Stimulated activated CD8-positive, alpha-beta memory T cell treated with anti-CD3 and anti-CD28 coated beads, Interleukin-15, amount 100 ng/mL, for 4 hours (primary cell): ENCODE measurements at places on chromosomes 2 and 18.

- no peak for DNase-seq
Observed at GRCh38 chr2:144041612-144042011, 478.3 kb downstream of the ZEB2 start.

GRCh38 chr2:176093145-176093897 lies 800 bp downstream of the HOXD13 start:
- no peak for DNase-seq

DNA sequence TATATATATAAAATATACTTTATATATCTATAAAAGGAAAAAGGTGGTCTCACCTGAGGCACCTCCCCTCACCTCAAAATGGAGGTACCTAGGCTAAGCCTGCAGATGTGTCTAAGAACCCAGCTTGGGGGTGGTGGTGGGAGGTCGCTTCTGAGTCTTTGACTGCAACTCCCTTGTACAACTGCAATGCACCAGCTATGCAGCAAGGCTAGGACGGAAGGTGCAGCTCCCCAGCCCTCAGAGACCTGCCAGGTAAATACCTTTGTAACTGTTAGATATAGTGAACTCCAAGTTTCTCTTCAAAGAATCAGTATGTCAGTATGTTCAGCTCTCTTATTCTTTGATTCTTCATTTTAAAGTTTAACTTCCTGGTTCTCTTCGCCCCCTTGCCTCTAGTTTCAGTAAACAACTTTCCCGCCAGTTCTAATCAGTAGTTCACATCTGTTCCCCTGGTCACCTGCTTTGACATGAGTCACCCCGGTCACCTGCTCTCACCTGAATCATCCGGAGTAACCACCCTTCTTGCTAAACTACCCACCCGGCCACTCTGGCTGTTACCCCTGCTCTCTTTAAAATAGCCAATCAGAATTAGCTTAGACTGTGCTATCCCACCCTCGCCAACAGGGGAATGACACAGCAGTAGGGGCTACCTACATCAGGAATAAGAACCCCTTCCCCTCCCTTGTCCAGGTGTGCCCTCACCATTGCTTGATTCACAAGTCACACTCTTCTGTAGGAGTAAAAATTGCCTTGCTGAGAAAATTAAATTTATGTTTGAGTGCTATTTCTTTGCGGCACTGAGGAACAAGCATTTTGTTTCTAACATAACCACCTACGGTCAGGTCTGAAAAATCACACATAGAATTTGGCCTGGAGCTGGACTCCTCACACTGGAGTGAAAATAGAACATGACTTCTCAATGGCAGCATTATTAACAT lies 24.7 kb upstream of the IMPA2 start:
- DNase-seq = no peak

- DNase-seq = no peak
Observed at GRCh38 chr2:190717764-190718651, 69.1 kb downstream of the NAB1 start.

DNA sequence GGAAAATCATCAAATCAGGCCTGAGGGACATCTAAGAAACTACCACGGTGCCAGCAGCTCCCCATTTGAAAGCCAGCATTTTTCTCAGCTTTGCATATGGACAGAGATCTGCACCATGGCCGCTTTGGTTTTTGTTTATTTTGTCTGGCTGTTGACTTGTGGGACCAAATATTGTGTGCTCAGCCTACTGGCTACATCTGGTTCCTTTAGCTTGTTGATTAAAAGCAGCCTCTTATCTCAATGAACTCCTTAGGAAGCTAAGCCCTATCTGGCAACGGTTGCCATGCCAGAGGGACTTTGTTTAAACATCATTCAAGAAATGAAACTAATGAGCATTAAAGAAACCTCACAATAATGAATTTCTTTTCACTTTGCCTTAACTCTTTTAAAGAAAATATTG lies 32.4 kb upstream of the CCDC150 start:
- no peak for DNase-seq

- DNase-seq = no peak
Observed at GRCh38 chr2:12597610-12598009, 119.1 kb upstream of the TRIB2 start.

DNA sequence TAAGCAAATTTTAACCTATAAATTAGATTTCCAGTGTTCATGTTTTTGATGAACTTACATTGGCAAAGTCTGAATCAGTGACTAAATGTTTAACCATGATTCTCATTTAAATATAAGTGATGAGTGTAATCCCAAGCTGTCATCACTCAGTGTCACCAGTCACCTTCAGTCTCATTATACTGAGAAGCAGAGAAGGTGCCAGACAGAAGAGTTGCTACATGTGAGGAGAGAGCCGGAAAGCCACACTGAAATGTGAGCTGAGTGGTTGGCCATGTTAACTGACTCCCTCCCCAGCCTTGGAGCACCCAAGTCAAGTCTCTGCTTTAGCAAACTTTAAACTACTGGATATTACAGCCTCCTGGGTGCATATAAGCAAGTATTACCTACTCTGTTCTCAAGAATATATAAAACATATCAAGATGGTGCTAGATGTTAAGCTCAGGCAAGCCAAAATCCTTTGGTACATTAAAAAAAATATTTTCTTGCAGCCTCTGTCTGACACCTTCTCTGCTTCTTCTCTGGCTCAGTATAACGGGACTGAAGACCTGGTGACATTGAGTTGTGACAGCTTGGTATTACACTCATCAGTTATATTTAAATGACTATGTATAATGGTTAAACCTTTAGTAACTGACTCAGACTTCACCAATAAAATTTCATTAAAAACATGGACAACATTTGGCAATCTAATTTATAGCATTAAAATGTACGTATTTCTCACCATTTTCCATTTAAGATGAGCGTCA lies 75.8 kb upstream of the MAP3K20 start:
- DNase-seq = no peak

- no peak for DNase-seq
Observed at GRCh38 chr2:29006092-29006979, 25.2 kb downstream of the TOGARAM2 start.

GRCh38 chr2:107728586-107728985 lies 98.1 kb upstream of the RGPD4 start:
- DNase-seq = no peak

GRCh38 chr18:56085551-56085950 lies 497.6 kb upstream of the TCF4 start:
- DNase-seq = no peak

- no peak for DNase-seq
Observed at GRCh38 chr2:175205523-175205922, 24.0 kb upstream of the ATP5MC3 start.

DNA sequence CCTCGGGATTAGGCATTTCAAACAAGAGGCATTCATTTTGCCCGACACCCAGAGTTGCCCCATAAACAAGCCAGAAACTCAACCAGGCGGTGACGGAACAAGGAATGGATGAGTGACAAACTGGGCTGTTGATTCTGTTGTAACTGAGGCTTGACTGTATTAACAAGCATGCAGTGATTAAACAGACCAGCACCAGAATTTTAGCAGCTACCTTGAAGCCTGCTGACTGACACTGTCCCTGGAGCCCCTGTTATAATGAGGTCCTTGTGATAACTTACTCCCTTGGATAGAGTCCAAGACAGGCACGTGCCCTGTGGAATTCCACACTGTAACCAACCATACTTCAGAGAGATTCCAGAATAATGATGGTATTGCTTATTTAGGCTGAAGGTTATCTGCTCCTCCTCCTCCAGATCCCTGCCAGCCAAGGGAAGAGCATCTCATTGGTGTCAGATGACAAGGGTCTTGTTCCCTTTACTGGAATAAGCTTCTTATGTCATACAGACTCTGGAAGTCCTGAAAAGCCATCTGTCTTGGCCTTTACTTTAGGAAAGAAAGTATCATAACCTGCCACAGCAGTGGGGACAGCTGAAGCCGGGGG lies 97.1 kb upstream of the RMDN2 start:
- no peak for DNase-seq

- DNase-seq = no peak
Observed at GRCh38 chr2:189799531-189799930, 15.3 kb downstream of the PMS1 start.

DNA sequence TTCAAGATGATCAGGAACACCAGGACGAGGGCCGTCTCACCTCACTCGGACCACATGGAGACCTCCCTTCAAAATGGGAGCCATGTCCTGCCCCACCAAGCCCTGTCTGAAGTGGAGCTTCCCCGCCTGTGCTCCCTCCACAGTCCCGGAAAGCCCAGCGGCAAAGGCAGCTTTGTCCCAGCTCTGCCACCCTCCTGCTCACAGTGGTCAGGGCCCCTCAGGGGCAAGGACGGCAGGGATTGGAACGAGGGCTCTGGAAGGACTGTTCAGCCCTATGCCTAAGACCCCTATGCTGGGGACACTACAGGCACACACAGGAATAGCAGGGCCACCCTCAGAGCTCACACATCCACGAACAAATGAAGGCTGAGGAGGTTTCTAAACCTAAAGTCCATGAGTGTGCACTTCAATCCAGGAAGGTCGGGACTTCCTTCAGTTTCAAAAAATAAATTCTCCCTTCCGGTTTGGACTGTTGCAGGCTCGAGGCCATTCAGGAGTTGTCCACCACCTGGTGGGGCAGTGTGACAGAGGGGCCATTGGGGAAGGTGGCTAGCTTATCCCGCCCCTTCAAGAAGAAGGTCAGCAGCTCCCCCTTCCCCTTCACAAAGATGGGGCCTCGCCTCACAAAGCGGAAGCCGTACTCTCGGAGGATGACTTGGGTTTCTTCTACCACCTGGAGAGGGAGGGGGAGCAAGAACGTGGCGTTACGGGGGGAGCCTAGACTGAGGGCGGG lies 26.4 kb downstream of the CENPO start:
- no peak for DNase-seq

DNA sequence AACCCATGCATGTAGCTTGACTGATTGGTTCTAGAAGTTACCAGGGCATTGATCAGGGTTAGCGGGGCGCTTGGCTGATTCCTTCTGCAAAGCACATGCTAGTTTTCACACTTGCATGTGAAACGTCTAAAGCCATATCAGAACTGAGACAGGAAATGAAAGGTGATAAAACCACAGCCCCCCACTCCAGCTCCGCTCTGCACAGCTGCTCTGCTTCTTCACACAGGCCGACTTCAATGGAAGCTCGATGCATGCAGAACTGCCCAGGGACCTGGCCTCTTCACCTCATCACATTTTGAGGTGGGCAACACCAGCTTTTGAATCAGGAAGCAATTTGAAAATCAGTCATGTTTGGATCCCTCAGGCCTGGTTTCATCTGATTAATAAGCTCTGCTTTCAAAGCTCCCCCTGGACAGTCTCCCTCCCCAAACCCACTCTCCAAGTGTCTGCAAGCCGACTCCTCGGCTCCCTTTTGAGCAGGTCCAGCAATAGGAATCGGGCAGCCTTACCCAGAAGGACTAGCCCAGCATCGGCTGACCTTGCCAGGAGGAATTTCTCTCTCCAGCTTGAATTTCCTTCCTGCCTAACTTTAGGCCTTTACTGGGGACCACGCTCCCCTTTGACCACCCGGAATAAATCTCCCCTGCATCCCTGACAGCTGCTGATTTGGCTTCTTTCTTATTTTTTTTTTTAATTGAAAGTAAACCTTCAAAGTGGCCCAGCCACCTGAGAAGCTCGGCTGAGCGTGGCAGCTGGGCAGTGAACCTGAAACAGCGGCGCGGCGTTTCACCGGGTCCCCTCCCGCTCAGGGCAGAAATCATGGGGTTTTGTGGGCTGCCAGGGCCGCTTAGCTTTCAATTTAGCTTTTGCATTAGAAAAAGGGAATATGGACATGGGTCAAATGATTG lies 31.7 kb downstream of the HRH4 start:
- peak; percentile 1 for DNase-seq

DNA sequence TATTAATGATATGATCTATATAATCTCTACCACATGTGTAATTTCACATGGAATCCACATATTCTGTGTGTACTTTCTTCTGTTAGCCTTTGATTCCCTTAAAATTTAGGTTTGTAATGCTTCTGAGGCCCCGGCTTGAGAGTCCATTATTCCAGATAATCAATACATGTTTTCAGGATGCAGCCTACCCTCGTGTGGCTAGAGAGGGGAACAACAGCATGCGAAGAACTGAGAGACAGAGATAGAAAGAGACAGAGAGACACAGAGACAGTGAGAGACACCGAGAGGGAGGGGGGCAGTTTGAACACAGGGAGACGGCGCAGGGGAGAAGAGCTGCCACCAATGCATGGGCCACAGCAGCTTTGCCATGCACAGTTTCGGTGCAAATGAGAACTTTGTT lies 185.4 kb downstream of the SNTG2 start:
- no peak for DNase-seq

DNA sequence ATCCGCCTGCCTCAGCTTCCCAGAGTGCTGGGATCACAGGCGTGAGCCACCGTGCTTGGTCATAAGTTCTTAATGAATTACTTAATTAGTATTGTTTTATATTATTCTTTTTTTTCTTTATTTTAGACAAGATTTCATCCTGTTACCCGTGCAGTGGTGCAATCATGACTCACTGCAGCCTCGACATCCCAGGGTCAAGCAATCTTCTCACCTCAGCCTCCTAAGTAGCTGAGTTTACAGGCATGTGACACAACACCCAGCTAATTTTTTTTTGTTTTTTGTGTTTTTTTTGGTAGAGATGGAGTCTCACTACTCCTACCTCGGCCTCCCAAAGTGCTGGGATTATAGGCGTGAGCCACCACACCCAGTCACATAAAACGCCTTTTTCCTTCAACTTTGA lies 17.3 kb downstream of the C2orf42 start:
- DNase-seq = no peak

DNA sequence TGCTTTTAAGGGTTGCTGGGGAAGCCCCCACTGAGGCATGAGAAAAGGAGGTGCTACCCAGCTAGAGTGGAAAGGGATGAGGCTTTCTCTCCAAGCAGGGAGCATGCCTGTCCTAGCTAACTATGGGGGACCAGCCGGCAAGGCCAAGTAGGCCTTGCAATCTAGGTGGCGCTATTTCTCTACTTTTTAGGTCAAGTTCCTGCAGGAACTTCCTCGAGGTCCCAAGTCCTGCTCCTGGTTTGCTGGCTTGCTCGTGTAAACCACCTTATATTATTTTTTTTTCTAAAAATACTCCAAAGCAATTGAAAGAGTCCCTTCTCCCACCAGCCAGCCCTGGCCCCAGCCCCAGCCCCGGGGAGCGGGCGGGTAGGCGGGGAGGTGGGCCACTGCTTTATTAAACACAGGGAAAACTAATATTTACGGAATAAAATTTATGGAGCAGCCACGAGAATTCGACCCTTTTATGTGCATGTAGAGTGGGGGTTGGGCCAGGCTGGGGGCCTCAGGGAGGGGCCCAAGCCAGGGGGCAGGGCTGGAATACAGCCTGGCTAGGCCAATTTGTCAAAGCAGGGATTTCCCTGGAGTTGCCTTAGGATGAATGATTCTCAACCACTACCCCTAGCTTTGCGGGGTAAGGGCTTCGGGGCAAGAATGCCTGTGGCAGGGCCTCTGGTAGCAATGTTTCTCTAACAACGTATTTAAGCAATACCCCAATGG lies 12.8 kb upstream of the IHH start:
- DNase-seq = no peak

- DNase-seq = no peak
Observed at GRCh38 chr18:45657357-45658335, 42.4 kb downstream of the SLC14A2 start.

DNA sequence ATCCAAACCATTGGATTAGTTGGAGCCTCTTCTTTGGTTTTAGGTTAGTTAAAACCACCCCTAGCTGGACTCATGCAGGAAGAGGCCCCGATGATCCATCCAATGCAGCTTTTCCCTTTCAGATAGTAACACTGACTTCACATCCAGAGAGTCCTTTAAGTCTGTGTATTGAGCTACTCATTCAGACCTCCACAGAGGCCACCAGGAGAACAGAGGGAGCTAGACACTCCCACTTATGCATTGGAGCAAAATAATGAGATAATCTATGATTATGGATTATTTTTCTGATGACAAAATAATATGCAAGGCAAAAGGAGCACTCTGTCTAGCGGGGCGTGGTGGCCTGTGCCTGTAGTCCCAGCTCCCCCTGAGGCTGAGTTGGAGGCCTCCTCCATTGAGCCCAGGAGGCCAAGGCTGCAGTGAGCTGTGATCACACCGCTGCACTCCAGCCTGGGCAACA lies 1.6 kb upstream of the ROCK2 start:
- DNase-seq = no peak
